Cortex of kidney (tissue), 1 donor: ENCODE measurements at places on chromosomes 5 and 9.

DNA sequence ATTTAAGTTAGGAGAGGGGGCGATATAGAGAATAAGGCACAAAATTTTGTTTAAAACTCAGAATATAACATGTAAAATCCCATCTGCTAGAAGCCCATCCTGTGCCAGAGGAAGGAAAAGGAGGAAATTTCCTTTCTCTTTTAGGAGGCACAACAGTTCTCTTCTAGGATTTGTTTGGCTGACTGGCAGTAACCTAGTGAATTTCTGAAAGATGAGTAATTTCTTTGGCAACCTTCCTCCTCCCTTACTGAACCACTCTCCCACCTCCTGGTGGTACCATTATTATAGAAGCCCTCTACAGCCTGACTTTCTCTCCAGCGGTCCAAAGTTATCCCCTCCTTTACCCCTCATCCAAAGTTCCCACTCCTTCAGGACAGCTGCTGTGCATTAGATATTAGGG lies 18.3 kb downstream of the MOCS2 start:
- no peak for DNase-seq

DNA sequence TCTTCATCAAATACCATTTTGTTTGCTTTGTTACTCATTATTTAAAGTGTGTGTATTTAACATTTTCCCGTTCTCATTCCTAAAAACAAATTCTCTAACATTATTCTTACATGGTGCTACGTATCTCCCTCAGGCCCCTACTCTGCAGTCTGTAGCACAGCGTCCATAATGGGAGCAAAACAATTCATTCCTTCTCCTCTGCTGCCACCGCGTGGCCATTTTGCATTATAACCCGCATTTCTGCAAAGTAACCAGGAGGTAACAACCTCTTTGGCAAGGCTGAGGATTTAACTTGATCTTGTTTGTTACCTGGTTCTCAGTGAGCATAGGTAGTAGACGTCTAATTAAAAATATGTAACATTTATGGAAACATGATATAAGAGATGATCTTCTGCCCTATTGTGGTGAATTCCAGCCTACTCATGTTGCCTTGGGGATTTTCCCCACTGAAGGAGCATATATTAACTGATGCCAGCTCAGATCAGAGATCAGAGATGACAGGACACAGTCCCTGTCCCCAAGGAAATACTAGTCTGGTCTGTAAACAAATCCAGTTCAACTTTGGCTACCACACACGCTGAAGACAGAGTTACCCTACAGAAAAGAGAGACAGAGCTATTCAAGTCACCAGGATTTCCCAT lies 10.5 kb downstream of the OR1K1 start:
- no peak for DNase-seq

DNA sequence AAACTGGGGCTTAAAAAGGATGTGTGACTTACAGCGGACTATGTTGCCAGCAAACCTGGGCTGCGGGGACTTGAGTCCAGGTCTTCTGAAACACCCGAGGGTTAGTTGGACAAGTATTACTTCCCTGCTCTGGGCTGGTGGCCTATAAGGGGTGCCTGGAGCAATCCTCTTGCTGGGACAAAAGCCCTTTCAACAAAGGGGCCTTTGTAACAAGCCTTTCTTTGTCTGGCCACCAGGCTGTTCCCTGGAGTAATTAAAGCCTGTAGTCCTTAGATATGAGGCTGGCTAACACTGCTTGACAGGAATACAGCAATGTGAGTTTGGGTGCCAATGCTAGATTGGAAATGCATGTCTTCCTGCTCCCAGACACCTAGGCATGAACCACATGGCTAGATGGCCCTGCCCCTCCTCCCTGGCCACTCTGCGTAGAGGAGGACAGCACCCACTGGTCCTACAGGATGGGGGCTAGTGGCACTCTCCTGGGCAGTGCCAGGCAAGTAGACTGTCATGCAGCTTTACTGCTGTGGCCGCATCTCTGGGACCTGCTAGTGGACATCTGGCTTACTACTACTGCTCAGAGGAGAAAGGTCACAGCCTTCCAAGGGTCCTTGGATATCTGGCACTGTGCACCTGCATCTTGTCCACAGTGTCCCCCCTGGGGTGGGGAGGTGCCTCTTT lies 343.1 kb downstream of the ZSWIM6 start:
- no peak for DNase-seq

DNA sequence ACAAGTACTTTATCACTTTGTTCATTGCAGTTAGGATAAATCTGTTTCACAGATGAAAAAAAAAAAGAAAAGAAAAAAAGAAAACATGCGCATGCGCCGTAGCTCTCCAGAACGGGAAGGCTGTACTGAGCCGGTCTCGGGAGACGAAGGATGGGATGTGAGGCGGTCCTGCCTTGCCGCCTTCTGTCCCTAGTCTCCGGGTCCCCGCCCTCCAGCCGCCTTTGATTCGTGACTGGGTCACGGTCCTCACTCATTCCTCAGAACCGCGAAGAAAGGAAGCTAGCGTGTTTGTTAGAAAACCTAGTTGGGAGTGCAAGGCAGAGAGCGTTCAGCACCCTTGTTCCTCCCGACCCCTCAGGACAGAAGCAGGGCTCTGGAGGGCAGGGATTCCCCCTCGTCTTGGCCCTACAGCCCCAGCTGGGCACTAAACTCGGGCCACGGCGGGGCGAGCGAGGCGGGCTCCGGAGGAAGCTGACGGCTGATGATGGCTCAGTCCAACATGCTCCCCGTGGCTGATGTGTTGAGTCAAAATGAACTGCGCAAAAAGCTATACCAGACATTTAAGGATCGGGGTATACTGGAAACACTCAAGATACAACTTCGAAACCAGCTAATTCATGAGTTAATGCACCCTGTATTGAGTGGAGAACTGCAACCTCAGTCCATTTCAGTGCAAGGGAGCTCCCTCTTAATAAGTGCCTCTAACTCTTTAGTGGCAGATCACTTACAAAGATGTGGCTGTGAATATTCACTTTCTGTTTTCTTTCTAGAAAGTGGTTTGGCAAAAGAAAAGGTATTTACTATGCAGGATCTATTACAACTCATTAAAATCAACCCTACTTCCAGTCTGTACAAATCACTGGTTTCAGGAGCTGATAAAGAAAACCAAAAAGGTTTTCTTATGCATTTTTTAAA lies 40.0 kb downstream of the CPLANE1 start:
- DNase-seq = no peak

GRCh38 chr9:751137-752051 lies 90.1 kb upstream of the DMRT1 start:
- DNase-seq = no peak

GRCh38 chr5:120655828-120656435 lies 191.8 kb downstream of the PRR16 start:
- DNase-seq = no peak
